ENCODE measurements at places on chromosomes 7 and 10.

- no peak for DNase-seq
Observed at GRCh38 chr7:155809332-155809946, 2.8 kb downstream of the SHH start.

DNA sequence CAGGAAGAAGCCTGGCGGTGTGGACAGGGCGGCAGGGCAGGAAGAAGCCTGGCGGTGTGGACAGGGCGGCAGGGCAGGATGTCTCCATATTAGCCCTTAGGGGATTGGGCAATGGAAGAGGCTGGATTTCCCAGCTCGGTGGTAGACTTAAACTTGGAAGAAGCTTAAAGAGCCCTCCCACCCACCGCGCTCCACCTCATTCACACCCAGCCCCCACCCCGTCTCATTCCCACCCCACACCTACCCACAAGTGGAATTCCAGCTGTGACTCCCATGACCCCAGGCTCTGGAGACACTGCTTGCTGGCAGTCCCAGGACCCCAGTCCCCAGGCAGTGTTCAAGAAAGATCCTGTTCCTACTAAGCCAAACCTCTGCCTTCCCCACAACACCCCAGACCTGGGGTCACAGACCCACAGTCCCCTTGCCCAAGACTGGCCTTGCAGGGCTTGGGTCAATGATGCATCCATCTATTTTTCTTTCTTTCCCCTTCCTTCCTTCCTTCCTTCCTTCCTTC, 34.0 kb downstream of the SPDYE6 start:
- no peak for DNase-seq

DNA sequence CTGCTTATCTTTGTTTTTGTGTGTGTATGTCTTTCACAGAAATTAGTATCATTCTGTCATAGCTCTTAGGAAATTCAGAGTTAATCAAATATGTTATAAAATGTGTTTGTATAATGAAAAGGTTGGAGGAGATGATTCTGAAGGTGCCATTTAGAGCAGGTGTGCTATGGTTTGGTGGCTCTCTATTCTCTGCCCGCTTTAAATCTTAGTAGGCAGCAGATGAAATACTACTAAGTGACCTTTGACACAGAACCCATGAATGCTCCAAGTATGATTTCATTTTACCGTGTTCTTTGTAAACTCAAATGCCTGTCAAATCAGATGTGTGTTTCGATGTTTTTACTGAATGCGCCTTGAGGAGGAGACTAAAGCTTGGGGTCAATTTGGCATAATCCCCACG, 24.5 kb downstream of the ZEB1 start:
- no peak for DNase-seq

DNA sequence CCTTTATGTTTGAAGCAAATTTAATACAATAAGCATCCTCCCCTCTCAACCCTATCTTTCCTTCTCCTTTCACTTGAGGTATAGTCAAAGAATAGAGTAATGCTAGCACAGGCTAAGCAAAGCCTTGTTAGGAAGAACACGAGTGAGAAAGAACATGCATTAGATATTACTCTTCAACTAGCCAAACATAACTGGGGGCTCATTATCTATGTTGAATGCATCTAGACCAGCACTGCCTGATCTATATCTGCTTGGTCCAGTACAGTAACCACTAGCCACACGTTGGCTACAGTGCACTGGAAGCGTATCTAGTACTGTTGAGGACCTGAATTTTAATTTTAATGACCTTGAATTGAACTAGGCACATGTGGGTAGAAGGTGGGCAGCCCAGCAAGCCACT, 21.0 kb downstream of the SFMBT2 start:
- DNase-seq = no peak

- no peak for DNase-seq
Observed at GRCh38 chr7:157278791-157279724, 57.7 kb upstream of the DNAJB6 start.

GRCh38 chr7:28083164-28083997, 97.2 kb downstream of the JAZF1 start:
- DNase-seq = no peak

- DNase-seq = no peak
Observed at GRCh38 chr10:96313344-96313743, 9.1 kb downstream of the DNTT start.

- no peak for DNase-seq
Observed at GRCh38 chr10:116470768-116471415, 43.2 kb downstream of the PNLIPRP3 start.

- DNase-seq = peak; percentile 79
Observed at GRCh38 chr10:94358480-94358879, 4.3 kb downstream of the NOC3L start.

DNA sequence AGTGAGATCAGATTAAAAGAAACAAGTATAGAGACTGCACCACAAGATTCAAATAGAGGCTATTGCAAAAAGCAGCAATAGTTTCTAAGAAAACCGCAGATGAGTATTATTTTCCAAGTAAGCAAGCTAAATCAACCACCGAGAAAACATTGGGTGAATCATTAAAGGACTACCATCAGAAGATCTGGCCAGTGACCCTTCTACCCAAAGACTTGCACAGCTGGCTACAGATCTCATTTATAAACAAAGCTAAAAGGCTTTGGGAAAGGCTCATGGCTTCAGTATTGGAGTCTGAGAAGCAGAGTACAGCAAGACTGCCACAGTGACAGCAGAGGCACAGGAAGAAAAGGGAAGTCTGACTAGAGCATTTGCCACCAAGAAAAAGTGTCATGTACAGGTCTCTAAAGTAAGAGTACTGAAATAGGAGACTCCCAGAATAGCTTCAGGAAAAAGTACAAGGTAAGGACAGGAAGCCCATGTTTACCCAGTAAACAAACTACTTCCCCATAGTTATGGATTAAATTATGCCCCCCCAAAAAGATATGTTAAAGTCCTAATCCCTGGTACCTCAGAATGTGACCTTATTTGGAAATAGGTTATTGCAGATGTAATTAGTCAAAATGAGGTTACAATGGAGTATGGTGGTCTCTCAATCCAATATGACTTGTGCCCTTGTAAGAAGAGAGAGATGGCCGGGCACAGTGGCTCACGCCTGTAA, 19.0 kb downstream of the STEAP1 start:
- DNase-seq = no peak

- DNase-seq = no peak
Observed at GRCh38 chr10:78764436-78764835, 304.3 kb upstream of the ZMIZ1 start.

- no peak for DNase-seq
Observed at GRCh38 chr7:33698692-33699128, 206.6 kb upstream of the BMPER start.

DNA sequence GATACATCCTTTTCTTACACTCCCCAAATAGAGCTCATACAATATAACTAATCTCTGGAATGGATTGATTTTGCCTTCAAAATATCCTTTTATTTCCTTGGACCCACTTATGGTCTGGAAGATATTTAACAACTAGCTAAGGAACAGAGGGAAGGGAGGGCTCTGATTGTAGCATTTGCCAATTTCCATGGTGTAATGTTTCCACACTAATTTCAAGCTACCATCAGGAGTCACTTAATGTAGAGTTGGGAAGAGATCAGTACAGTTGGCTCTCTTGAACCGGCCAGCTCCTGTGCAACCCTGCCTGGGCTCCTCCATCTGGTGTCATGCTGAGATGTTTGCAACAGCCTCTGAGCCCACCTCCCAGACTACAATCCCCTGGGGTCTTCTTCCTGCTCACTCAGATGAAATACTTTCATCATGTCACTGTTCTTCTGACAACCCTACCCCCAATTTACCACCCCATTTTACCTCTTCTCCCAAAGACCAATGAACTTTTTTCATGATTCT, 8.0 kb upstream of the IL6 start:
- DNase-seq = no peak

- DNase-seq = no peak
Observed at GRCh38 chr10:67476201-67476600, 219.8 kb downstream of the CTNNA3 start.

GRCh38 chr7:101206665-101207042, 5.8 kb upstream of the MOGAT3 start:
- no peak for DNase-seq
